Muscle of arm (tissue), 14 donors: ENCODE measurements at places on chromosomes 2 and 18.

DNA sequence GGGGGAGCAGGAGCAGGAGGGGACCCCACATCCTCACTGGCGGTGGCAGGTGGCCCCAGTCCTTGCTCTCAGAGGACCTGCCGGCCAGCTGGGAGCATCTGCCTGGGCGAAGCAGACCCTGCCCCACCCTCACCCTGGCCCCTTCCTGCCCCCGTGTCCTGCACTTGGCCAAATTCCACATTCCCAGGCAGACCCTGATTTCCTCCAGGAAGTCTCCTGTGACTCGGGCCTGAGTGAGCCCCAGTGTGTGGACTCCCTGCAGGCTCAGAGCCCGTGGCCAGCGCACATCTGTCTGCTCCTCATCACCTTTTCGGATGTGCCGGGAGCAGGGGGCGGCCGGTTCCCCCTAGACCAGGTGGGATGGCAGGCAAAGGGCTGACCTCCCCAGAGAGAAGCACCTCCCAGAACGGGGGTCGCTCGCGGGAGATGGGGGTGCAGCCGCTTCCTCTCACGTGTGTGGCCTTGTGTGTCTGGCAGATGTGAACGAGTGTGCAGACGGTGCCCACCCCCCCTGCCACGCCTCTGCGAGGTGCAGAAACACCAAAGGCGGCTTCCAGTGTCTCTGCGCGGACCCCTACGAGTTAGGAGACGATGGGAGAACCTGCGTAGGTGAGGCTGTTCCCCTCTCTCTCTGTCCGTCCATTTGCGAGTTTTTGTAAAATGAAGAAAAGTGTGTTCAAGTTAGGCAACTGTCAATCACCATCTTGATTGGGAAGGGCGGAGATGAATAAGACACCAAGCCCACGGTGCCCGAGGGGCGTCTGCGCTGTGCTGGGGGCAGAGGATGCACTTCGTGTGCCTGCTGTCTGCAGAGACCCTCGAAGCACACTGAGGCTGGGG is 90.4 kb downstream of the TPO start:
- DNase-seq, result no peak

DNA sequence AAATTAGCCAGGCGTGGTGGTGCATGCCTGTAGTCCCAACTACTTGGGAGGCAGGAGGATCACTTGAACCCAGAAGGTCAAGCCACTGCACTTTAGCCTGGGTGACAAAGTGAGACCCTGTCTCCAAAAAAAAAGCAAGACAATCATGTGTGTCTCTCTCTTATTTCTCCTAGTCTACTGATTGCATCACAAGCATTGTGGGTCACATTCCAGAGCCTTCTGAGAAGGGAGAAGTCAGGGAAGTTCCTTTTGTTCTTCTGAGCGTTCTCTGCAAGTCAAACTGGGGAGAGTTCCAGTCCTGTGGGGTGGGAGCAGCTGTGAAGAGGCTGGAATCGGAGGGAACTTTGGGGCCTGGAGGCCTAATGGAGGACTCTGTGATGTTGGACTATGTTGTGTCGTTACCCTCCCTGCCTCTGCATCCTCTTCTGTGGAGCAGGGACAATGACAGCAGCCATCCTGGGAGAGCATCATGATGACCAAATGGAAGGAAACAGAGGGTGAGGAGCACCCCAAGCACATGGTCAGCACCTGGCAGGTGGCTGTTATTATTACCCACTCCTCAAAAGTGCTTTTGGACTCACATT is 115.4 kb downstream of the MRO start:
- DNase-seq, result no peak

DNA sequence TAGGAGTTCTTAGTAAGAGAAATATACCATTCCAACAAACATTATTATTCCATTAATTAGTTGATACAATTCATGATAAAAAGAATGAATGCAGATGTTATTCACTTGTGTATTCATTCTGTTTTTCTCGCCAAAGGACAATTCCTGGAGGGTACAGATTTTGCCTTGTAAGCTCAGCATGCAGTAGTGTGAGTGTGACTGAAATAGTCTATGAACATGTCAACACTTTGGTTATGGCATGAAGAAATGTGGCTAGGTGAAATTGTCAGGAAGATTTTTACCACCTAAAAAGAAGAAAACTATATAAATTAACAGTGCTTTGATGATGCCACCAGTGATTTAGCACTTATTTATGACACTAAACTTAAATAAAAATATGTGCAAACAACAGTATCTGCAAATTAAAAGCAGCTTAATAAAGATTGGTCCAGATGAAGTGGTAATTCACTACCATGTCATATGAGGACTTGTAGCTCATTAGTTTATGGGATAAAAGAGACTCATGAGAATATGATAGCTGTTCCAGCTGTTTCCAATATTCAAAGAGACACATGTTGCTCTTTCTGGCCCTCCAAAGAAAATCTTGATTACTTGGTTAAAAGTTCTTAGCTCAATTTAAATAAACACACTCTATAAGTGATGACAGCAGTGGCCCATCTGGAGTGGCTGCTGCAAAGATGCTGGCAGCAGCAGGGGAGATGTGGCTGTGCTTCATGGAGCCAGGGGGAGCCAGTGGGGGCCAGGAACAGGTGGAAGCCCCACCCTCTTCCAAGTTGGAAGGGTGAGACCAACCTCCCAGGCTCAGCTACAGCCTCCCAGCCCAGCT is 165.0 kb downstream of the CDH19 start:
- no peak for DNase-seq

DNA sequence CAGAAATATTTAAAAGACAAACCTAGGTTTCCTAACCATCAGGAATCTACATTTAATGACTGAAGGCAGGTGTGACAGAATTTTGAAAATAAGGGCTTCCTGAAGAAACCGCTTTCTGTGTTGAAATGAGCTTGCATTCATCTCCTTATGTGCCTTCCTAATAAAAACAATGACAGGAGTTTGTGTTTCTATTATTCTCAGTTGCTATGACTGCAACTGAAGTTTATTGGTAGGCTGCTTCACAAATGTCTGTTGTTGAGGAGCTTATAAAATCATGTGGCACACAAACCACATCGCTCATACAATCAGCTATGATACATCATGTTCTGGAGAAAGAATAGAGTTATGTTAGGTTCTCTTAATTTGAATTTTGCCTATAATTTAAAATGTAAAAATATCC is 362.7 kb upstream of the SLC8A1 start:
- no peak for DNase-seq

DNA sequence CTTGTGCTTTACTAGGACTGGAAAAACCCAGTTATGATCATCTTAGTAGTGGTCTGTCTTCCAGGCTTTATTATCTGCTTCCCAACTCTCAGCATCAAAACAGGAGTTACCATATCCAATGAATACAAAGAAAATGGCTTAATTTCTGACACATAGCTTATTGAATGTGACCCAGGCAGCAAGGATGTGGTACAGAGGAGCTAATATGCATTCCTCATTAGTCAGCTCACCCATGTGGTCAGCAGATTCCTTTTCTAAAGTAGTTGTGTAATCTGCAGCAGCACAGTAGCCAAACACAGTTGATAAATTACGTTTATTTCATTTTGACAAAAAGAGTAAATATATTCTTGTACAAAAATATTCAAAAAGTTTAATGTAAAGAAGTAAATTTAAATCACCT is 43.6 kb downstream of the TSPYL6 start:
- no peak for DNase-seq

DNA sequence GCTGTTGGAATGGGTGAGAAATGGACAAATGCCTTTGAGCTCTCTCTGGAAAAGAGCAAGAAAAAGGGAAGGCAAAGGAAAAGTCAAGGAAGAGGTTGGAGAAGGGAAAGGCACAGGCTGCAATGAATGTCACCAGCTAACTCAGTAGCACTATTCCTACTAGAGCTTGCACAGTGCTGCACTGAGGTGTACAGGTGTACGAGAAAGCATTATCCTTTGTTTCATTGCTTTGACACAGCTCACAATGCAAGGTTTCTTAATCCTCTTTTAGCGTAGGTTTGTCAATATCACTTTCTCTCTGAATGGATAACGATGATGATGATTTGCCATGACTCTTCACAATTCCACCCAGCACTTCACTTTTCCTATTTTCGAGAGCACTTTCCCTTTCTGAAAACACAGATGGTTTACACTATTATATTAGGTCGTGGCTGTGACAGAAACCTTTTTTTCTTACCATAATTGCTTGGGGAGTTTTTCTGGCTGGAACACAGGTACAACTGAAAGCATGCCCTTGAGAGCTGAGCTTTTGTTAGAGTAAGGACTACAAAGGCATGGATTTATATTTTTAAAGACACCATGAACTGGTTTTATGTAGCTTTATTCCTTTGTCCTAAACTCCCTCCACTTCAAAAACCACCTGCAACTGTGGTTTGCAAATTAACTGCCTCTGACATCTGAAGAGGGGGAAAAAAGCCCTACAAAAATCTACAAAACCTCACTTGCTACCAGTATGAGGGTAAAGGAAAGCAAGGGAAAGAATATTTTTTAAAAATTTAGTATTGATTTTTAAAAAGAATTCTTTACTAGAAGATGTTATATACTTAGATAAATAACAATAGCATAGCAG is 265.5 kb downstream of the TGIF1 start:
- DNase-seq, result no peak

DNA sequence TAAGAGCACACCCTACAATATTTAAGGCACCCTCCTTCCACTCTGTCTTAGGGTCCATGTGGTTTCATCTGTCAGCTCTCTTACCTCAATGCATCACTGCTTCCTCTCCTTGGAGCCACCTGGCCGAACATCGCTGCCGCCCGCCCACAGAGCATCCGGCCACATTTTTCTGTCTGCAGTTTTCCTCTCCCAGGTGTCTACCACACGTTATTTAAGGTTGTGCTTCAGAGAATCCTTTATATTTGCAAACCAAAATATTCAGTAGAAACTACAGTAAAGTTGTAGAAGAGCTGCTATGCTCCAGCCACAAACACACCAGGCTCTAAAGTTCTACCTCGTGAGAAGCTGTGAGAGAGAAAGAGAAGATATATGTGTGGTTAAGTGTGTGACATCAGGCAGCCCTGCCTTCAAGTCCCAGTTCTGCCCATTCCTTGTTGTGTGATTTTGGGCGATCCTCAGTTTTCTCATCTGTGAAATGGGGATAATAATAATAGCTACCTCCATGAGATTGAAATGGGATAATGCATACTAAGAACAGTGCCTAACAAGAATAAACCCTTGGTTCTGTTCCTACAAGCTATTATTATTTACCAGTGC is 4.9 kb upstream of the STK17B start:
- DNase-seq, result no peak

GRCh38 chr2:224734949-224735348 is 18.8 kb upstream of the CCDC195 start:
- DNase-seq, result no peak

- DNase-seq, result no peak
Observed at GRCh38 chr2:179253226-179253625, 11.4 kb downstream of the SESTD1 start.

- DNase-seq, result no peak
Observed at GRCh38 chr18:50432915-50433314, 58.1 kb downstream of the SKA1 start.

DNA sequence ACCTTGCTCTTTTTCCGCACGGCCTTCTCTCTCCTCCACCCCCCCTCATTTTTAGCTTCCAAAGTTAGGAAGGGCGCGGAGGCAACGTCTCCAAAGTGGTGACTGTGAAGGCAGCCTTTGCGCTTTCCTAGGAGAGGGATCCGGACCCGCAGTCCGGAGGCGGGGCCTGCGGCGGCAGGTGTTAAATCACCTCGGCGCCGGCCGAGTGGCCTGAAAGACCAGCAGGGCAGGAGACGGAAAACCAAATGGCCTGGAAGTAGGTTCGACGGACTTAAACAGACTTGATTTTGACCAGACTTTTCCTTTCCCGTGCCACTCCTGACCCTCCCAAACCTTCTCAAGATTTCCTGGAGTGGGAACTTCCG is 615 bp downstream of the GORASP2 start:
- DNase-seq, result peak; percentile 46

GRCh38 chr2:38850045-38850444 is 25.7 kb downstream of the DHX57 start:
- no peak for DNase-seq

DNA sequence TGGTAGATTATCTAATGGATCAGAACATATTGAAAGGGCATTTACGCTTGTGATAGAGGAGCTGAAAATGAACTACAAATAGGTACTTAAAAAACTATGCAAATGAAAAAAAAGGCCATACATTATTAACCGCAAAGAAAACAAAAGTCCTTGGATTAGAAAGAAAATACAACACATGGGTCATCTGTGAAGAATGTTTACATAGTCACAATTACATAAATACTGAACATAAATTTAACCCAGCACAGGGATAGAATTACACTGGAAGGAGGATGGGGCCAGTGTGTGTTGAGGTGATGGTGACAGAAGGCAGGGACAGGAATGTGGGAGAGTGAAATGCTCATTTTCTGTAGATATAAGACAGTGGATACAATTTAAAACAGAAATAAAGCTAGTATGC is 6.6 kb downstream of the NTSR2 start:
- no peak for DNase-seq
